Lower lobe of right lung (tissue), 2 donors: ENCODE measurements at places on chromosomes 5 and 9.

DNA sequence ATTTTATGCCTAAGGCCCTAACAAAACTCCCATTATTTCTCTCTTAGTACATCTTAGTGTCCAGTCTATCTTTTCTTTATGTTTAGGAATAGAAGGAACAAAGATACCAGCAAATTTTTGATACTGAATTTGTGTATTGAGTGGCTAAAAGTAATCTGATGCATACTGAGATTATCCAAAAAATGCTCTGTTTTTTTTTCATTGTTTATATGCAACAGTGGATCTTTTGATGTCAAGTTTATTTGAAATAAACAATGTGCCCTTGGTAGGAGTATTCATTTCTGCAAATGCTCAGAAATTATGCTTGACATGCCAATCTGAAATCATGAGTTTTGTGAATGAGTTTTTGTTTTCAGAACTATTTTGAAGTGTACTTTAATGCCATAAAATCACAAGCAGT is 58.7 kb downstream of the CCDC192 start:
- DNase-seq, result no peak

- DNase-seq, result no peak
These were observed 10.6 kb upstream of the DPYSL3 start for GRCh38 chr5:147520450-147520849.

DNA sequence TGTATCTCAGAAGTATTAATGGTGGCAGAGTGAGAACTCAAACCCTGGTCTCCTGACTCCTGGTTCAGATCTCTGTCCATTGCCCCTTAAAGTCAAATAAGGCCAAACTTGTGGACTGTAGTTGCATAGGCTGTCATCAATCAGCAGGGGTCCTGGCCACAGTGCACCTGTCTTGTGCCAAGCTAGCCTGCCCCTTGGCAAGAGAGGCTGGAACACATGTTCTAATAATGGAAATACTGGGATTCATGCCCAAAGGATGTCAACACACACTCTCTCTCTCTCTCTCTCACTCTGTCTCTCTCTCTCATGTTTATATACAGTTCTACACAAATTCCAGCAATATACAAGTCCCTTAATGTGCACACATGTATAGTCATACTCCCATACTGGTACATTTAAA is 44.3 kb downstream of the GLRA1 start:
- no peak for DNase-seq

GRCh38 chr5:97046270-97046982 is 96.0 kb downstream of the LIX1 start:
- DNase-seq, result no peak

- peak; percentile 90 for DNase-seq
These were observed 482 bp downstream of the CD14 start for GRCh38 chr5:140632366-140633020.

GRCh38 chr5:878125-878524 is 14.5 kb downstream of the BRD9 start:
- DNase-seq, result no peak

- DNase-seq, result no peak
These were observed 41.2 kb downstream of the FREM1 start for GRCh38 chr9:14868772-14869583.

DNA sequence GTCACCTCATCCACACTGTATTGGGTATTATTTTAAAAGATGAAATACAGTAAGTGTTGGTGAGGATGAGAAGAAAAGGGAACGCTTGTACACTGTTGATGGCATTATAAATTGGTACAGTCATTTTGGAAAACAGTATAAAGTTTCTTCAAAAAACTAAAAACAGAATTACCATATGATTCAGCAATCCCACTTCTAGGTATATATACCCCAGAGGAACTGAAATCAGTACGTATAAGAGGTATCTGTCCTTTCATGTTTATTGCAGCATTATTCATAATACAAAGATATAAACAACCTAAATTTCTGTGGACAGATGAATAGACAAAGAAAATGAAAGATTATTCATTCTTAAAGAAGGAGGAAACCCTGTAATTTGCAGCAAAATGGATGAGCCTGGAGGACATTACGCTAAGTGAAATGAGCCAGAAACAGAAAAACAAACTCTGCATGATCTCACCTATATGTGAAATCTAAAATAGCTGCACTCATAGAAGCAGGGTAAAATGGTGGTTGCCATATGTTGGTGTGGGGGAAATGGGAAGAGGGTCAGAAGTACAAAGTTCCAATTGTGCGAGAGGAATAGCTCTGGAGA is 191.6 kb downstream of the TRIM36 start:
- no peak for DNase-seq

DNA sequence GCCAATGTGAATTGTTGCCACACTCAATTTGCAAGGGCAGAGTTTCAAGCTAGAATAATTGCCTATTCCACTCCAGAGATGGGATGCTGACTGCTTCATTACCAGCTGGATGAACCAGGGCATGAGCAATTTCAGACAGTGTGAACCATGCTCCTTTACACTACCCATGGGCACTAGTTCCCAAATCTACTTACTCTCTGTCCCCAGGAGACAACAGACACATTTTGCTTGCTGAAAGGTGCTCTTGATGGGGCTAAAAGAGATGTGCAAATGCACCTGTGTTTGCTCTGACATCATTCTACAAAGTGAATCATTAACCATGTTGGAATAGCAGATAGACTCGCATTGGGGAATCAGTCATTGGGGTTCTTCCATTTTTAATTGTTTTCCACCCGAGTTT is 522.3 kb upstream of the NUDT12 start:
- no peak for DNase-seq

DNA sequence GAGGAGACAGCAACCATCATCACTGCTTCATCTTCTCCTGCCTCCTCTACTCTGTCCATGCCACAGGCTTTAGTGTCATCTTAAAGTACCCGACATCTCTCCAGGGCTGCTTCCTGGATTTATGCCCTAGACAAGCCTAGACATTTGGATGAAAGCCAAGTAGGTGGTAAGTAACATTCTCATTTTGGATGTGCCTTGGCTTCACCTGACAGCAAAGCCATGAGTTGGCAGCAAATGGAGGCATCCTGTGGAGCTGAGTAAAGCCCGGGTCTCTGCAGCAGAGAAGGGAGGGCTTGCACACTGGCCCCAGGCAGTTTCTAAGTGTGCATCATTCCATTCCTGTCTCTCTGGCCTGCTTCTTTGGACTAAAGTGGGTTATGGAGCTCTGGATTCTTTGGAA is 299.1 kb downstream of the DMAC1 start:
- DNase-seq, result no peak

GRCh38 chr9:90514877-90515276 is 127.7 kb downstream of the DIRAS2 start:
- DNase-seq, result no peak

GRCh38 chr9:34417734-34418133 is 40.6 kb downstream of the FAM219A start:
- DNase-seq, result no peak

DNA sequence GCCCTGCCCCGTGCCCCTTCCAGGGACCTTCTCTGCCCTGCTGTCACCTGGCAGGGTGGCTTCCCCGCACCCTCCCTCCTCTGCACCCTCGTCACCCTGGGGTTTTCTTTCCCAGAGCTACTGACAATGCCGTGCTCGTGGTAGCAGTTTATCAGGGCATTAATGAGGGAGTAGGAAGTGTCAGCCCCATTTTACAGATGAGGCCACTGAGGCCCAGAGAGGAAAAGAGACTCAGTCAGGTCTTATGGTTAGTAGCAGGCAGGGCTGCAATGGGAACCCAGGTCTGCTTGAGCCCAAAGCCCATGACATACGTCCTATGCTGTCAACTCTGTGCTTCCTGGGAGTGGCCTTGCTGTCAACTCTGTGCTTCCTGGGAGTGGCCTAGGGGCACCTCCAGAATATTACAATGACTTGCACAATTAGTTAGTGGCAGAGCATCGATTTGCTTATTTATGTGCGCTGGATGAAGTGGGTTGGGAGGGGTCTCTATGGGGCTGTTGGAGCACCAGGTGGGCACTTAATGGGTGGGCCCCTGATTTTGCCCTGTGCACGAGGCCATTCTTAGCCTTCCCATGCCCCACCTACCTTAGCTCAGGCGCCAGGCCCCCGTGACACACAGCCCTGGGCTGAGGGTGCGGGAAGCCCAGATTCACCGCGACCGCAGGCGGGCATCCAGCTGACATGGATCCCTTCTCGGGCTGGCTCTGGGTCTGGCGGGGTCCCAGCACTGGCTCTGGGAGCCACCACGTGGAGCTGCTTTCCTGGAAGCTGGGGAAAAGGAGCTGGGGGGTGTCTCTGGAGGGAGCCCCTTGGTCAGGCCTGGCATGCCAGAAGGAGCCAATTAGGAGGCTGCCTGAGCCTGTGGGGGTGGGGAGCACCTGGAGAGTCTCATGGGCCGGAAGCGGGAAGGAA is 82.0 kb upstream of the ORM1 start:
- DNase-seq, result no peak

DNA sequence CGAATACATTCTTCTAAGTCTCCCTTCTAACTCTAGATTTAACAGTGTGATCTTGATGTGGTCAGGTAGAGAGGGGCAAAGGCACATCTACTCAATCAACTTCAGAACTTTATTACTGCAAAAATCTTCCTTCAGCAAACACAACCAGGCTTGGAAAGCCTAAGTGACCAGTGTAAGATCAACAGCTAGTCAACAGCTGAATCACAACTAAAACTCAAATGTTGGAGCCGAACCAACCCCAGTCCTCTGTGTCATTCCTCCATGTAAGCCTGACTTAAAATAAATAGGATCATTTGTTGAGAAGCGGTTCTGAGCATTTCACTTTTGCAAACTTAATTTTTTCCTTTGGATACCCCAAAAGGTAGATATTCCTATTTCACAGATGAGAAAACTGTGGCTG is 352.7 kb downstream of the EBF1 start:
- no peak for DNase-seq

DNA sequence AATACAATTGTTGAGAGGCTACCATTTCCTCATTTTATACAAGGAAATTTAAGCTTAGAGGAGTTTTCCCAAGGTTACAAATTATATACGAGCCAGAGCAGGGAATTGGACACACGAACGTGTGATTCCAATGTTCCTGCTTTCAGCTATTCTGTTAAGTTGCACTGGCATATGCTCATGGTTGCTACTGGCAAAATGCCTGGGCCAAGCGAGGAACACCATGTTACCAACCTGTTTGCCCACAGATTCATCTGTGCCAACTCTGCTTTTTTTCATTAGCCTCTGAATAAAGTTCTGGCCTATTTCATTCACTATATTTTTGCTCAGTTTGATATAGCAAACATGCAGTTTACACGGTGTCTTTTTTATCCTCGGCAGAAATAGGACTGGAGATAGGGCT is 5.1 kb upstream of the C5orf46 start:
- DNase-seq, result peak; percentile 52

DNA sequence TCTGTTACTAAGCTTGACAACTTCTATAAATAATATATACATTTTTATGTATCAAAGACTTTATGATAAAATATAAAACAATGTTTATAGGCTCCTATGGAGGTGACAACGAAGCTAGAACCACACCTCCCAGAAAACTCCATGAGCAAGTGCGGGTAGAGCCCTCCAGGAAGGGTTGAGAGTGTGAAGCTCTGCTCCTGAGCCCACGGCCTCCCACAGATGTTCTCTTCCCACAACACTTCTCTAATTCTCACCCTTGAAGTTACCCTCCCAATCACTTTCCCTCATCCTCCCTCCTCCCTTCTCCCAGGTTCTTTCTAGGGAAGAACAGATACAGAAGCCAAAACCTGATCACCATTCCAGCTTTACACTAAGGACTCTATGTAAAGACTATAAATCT is 427.6 kb downstream of the SPOCK1 start:
- no peak for DNase-seq

- DNase-seq, result no peak
These were observed 27.0 kb upstream of the SLC22A5 start for GRCh38 chr5:132342291-132343180.

DNA sequence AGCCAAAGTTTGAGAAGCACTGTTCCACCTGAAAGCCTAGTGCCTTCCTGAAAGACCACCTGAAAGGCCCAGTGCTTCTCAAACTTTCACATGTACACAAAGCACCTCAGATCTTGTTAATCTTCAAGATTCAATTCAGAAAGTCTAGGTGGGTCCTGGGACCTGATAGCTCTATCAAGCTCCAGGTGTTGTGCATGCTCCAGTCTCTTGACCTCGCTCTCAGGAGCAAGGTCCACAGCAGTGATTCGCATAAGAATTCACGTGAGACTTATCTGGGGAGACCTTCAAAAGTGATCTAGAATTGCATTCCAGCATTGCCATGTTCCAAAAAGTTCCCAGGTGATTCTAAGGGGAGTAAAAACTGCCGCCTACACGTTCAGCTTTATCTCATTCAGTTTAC is 102.1 kb downstream of the PIK3R1 start:
- DNase-seq, result no peak

GRCh38 chr5:112535356-112535755 is 116.3 kb upstream of the EPB41L4A start:
- no peak for DNase-seq

GRCh38 chr5:154031937-154032489 is 6.7 kb downstream of the FAM114A2 start:
- no peak for DNase-seq

DNA sequence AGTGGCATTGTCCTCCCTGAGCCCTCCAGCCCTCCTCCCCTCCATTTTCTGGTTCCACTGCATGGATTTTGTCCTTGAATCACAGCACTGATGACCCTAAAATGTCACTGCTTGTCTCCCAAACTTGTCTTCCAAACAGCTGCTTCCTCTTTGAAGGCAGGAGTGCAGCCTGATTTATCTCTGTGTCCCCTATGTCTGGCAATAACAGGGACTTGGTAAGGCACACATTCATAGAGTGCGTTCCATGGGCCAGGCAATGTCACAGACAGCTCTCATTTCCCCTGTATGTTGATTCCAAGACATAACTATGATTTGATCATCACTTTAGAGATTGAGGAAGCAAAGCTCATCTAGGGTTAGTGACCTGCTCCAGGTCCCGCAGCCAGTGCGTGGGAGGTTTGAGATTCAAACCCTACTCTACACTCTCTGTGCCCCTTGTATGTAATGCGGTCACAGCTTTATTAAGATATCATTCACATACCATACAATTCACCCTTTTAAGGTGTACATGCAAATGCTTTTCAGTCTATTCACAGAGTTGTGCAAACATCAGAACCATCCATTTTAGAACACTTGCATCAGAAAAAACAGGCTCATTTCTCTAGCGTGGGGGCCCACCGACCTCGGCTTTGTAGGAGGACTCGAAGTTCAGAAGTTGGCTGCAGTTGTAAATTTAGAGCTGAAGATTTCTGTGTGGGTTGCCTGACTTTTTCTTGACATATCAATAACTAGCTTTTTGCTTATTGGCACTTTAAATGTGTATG is 28.4 kb upstream of the BOD1 start:
- no peak for DNase-seq

GRCh38 chr5:141517880-141518617 is 29.2 kb downstream of the PCDHGC5 start:
- no peak for DNase-seq
